HTR-8/SVneo (cell line): ENCODE measurements at places on chromosomes 2 and 18.

- no peak for DNase-seq
Measured at GRCh38 chr2:136362676-136363390, 244.9 kb upstream of the CXCR4 start.

DNA sequence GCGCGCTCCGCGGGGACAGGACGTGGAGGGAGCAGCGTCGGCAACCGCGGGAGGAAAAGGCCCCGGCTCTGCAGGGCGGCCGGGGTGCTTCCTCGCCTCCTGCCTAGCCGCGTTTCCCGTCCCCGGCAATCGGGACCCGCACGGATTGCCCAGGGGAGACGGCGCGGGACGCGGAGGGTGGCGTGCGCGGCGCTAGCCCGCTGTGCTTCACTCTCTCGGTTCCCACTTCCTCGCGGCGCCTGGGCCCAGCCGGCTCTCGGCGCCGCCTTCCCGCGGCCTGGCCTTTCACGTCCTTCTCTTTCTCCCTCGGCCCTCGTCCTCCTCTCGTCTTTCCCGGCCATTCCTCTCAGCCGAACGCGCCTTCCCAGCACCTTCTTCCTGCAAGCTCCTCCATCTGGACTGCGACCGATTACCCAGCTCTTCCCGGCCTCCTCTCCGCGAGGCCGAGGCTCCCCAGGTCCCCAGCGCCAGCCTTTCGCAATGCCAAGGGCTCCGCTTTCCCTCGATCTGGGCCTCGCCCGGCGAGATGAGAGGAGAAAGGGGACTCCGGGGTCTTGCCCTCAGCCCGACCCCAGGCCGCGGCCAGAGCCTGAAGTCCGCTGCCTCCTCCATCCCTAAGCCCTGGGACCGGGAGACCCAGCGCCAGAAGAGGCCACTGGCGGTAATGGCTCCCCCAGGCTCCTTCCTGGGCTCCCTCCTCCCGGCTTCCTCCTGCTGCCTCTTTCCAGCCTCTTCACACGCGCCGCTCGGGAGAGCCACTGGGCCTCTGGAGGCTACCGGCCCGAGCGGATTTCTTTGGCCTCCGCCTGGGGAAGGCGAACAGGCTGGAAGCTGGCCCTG lies 34.3 kb upstream of the ATP6V1B1 start:
- no peak for DNase-seq

GRCh38 chr2:63051042-63051794 lies 588 bp downstream of the OTX1 start:
- DNase-seq: no peak

DNA sequence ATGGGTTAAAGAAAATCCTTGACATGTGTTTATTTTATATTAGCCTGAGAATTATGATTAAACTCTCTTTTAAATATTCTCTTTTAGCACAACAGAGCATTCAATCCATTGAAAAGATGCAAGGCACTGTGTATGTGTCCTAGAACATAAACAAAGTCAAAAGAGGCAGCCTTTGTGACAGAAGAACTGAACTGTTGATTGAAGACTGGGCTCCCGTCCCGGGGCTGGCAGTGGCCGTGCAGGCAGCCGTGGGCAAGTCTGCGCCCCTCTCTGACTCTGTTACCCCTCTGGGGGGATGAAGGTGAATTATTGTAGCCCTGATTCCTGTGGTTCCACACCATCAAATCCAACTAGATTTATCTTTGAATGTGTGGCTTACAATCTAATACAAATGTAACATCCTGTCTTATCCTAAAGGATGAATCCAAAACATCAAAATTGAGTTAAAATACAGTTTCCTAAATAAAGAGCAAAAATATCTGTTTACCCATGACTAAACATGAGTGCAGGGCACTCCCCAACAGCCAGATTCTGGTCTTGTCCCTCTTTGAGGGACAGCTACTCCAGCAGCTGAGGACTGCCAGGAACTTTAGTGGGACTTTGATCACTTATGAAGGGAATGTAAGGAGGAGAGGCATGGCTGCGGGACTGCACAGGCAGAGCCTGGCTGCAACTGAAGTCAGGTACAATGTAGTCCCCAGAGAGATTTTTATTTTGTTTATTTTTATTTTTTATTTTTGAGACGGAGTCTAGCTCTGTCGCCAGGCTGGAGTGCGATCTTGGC lies 37.3 kb upstream of the SH3BP4 start:
- no peak for DNase-seq

DNA sequence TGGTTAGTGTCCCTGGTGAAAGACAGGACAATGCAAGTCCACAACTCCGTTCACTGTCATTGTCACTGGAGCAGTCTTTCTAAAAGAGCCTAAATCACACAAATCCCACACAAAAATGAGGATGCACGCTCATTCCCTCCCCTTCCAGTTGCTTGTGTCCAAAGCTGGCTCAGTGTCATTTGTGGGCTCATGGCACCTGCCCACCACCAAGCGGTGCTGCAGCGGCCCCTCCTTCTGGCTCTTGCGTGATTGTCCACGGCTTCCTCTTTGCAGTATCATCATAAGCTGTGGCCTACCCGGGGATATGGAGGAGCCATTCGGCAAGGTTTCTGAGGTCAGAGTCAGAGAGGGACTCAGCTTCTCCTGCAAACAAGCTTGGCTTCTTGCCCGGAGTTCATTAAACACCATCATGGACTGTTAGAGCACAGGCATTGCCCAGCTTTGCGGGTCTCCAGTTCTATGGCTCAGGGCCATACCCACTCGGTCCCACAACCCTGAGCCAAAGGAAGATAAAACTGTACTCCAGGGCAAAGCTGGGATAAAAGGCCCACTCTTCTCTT lies 179.4 kb upstream of the AGAP1 start:
- DNase-seq: no peak
